ENCODE measurements at places on chromosomes 2 and 18. TPM values are rescaled to one million over a fixed set of nuclear protein-coding genes. Genes with fewer than 3 reads are reported as not detected.

GRCh38 chr2:71792926-71793761 lies 339.8 kb downstream of the DYSF start:
- no peak for DNase-seq

Gene MOGAT1
- not detected for total RNA-seq

Gene CCDC68
- total RNA-seq: 6.9 TPM

DNA sequence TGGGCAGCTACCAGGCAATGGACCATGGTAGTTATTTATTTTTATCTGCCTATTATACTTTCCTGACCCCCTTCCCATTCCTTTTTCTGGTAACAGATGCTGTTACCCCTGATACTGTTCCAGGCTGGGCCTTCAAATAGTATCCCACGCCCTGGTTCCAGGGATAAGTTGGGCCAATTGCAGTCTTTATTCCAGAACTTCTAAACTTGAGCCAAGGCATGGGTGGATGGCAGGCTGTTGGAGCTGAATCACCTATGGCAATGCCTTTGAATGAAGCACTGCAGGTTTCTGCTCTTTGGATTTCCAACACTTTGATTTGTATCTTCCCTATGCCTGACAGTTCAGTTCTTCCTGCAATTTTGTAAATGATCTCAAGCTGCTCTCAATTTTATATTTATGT lies 99.2 kb upstream of the LHCGR start:
- DNase-seq: no peak

- DNase-seq: no peak
Observed at GRCh38 chr2:148687543-148687942, 43.0 kb downstream of the EPC2 start.

Gene MATN3
- 0.25 TPM for total RNA-seq

Gene CROCC2
- not detected for total RNA-seq

DNA sequence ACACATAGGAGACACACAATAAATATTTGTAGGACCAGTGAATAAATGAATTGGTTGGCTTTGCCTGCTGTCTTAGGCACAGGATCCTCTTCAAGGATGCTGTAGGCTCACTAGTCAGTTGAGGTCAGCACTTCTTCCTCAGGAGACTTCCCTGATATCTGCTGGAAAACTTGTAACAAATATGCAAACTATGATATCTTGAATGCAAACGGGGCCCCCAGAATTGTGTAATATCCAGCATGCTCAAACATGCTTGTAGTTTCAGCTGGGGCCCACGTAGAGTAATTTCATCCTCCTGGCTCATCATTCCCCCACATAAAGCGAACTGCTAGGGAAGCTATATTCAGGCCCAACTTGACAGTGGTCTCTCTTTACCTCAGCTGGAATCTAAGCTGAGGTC lies 43.6 kb downstream of the POLE4 start:
- no peak for DNase-seq

- no peak for DNase-seq
Observed at GRCh38 chr2:116141891-116142474, 1672.5 kb upstream of the DDX18 start.

Gene ABCG8
- not detected for total RNA-seq

DNA sequence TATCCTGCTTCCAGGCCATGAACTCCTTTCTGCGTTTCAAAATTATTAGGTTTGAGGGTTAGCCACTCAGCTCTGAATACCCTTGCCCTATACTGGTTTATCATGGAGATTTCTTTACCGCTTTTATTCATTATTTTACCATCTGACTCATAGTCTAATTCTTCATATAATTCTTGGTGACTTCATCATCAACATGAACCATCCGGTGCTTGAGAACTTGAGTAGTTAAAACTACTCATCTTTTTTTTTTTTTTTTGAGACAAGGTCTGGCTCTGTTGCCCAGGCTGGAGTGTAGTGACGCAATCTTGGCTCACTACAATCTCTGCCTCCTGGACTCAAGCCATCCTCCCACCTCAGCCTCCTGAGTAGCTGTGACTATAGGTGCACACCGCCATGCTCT lies 94.2 kb upstream of the LHCGR start:
- no peak for DNase-seq

- no peak for DNase-seq
Observed at GRCh38 chr2:135913727-135914365, 37.6 kb upstream of the MCM6 start.

Gene SFTPB
- 3.1 TPM for total RNA-seq

Gene LCT
- total RNA-seq: not detected

Gene TOGARAM2
- total RNA-seq: 29.5 TPM

Gene MYOM1
- total RNA-seq: 479 TPM

GRCh38 chr2:128032092-128032491 lies 4.2 kb upstream of the SAP130 start:
- no peak for DNase-seq

DNA sequence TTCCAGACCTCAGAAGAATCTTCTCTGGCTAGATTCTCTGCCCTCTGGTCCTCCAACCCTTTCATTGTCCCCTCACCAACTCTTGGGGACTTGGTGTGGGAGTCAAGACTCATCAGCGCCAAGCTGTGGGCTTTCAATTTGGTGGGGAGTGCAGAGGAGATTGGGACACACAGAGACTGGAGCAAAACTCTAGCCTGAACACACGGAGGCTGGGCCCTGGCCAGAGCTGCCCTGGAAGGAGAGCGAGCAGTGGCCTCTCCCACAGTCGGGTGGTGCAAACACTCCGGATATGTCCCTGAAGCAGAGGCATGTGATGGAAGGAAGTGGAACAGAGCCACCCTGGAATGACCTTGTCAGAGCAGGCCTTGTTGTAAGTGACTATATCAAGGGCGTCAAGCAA lies 8.7 kb upstream of the SOX11 start:
- no peak for DNase-seq

Gene FTCDNL1
- 2.4 TPM for total RNA-seq

Gene NT5DC4
- not detected for total RNA-seq

Gene ST6GAL2
- 0.64 TPM for total RNA-seq

- no peak for DNase-seq
Observed at GRCh38 chr2:38178556-38179419, 102.8 kb upstream of the CYP1B1 start.

DNA sequence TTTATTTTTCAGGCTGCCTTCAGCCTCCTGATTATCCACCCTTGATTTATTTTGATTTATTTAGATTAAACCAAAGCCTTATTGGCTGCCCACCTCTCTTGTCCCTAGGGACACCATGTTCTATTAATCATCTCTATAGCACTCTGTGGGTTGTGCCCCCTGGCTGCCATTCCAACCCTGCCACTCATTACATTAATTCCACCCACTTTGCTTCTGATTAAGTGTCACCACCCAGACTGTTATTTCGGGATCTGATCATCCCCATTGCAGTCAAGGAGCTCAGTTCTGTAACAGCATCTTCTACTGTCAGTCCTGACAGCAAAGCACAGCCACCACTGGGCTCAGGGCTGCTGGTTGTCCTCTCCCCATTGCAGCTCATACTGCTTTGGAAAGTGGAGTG lies 175.1 kb upstream of the DDX18 start:
- DNase-seq: no peak

GRCh38 chr2:66535574-66536289 lies 100.8 kb downstream of the MEIS1 start:
- DNase-seq: no peak

GRCh38 chr2:145137211-145137610 lies 617.3 kb upstream of the ZEB2 start:
- DNase-seq: no peak

DNA sequence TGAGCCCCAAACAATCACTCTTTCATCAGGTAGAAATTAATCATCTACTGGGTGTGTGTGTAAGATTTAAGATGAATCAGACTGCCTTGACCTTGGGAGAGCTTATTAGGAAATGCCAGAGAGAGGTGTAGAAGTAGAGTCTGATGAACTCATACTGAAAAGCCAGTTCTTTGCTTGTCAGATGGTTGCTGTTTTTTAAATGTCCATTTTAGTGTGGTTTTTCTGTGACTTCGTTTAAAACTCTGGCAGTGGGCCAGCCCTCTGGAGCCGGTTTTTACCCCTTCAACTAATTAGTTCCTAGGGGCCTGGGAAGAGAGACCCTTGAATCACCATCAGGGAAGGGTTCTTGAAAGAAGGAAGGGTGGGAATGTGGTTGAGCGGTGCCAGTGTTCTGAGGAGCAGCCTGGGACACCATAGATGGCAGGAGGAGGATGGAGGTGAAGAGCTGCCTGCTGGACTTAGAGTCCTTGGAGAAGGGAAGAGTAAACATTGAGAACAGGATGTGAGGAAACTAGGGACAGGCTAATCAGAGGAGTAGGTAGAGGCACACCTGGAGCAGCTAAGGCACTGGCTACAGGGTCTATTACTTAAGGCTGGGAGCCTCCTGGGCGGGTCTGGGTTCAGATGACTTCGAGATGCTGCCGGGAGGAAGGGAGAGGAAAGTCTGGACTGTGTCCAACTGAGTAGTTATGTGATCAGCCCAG lies 66.1 kb downstream of the LRRFIP1 start:
- DNase-seq: no peak

Gene UPP2
- not detected for total RNA-seq

Gene CFAP221
- 2.4 TPM for total RNA-seq

GRCh38 chr2:4693266-4693665 lies 989.9 kb downstream of the DCDC2C start:
- no peak for DNase-seq

GRCh38 chr2:203580844-203581243 lies 45.7 kb upstream of the RAPH1 start:
- DNase-seq: no peak

Gene TRIM43B
- total RNA-seq: not detected

Gene UGP2
- total RNA-seq: 276 TPM

- DNase-seq: no peak
Observed at GRCh38 chr2:197238043-197238365, 72.6 kb downstream of the ANKRD44 start.

Gene IL37
- total RNA-seq: not detected

GRCh38 chr2:26729311-26729710 lies 34.8 kb upstream of the SLC35F6 start:
- DNase-seq: no peak

Gene PSMD14
- 32.7 TPM for total RNA-seq

Gene C2orf72
- total RNA-seq: 0.42 TPM

DNA sequence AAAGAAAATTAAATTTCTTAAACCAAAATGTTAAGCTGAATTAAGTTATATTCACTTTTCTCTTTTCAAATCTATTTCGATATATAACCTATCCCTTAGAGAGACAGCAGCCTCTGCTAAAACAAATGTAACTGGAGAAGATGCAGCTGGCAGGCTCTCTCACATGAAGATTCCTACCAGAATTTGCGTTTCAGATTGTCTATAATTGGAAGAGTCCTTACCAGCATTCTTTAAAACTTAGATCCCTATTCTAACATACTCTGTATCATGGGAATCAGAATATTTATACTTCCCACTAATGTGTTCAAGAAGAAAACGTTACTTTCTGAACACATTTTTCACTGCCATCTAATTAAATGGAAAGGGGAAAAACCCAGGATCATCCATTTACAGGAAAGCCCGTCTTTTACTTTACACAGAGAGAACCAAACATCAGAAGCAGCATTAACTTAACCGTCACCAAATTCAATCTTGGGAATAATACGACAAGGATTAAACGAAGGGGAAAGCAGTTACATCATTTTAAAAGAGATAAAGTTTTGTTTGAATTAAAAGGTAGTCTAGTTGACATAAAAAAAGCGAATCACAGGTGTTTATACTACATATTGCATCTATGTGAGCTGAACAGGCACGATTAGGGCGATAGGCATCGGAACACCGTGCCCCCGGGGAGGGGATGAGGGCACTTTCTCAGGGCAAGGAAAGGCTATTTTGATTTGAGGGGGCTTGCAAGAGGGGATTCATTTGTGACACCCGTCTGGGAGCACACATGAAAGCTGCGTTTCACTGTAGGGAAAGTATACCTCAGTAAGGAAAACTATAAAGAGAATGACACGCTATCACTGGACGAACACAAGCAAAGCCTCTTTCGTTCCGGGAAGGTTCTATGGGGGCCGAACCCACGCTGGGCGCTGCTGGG lies 1.3 kb downstream of the PTPN2 start:
- DNase-seq: no peak

DNA sequence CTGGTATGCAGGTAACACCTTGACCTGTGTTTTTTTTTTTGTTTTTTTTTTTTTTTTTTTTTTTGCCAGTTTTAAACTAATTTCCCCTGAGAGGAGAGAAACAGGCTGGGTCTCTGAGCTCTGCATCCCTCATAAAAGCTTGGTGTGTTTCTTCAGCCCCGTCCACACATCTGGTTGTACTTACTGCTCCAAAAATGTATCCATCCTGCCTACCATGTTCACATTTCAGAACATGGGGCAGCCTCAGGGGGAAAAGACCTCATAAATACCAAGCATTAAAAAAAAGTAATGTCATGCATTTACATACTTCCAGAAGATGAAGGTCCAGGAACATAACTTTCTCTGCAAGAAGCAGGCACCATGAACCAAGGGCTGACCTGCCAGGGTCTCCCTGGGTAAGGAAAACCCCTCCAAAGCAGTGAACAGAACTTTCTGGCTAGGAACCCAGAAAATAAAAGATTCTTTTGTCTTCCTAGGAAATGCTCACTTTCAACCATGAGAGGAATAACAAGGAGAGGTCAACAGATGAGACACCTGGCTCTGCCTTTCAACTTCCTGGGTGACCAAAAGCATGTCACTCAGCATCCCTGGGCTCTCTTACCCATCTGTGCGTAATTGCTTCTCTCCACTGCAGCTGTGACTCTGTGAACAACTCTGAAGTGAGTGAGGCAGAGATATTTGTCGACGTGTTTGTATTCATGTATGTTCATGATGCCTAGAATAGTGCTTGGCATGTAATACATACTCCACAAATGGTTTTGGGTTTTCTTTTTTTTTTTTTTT lies 118.6 kb downstream of the MCFD2 start:
- no peak for DNase-seq

DNA sequence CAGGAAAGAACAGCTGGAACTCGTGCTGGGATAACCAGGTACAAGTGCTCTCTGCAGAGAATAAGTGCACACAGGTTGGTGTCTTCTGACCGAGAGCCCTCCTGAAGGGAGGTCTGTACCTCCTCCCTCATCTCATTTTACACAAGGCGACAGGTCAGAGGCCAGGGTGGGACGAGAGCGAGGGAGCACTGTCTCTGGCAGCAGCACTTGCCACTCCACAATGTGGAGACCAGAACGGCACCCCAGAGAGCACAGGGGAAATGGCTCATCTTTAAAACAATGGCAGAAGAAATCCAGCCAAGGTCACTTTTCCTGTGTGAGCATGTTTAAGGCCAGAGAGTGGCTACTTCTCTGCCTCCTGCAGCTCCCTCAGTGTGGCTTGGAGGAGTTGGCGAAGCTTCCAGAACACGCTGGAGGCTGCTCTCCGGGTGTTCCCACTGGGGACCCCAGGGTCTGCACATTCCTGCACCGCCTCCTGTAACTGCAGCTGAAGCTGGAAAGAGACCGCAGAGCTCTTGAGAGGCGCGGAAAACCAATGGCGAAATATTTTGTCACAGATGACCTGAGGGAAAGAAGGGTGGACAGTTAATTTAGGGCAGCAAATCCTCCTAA lies 20.8 kb downstream of the DIPK1C start:
- DNase-seq: no peak

DNA sequence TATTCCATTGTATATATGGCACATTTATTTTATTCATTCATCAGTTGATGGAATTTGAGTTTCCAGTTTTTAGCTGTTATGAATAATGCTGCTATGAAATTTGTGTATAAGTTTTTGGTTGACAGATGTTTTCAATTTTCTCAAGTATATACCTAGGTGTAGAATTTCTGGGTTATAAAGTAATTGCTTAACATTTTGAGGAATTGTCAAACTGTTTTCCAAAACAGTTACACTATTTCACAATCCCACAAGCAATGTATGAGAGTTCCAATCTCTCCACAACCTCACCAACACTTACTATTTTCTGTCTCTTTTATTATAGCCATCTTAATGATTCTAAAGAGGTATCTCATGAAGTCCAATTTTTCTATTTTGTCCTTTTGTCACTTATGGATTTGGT lies 12.5 kb upstream of the WDSUB1 start:
- DNase-seq: no peak

Data from right cardiac atrium (tissue), 5 donors.